Cortex of kidney (tissue), 1 donor: ENCODE measurements at places on chromosomes 3 and 15.

- DNase-seq: no peak
Observed at GRCh38 chr15:73628976-73629797, 4.0 kb downstream of the NPTN start.

DNA sequence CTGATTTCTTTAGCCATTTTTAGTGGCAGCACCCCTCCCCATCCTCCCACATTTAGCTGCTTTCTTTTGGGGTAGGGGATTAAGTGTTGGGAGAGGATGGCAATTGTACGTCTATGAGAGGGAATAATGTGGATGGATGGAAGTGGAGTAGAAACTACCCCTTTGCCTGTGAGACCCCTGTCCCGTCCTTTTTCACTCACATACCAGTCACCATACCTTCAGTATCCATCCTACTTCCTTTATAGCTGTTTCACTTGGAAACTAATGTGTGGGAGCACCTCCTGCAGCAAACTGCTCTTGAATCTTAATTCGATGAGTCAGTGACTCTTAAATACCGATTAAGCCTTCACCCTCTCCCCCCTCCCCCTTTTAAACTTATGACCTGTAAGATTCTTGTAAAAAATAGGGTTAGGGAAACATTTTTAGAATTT lies 730 bp downstream of the SPRED1 start:
- DNase-seq: no peak

- DNase-seq: no peak
Observed at GRCh38 chr3:108333961-108334360, 37.6 kb downstream of the HHLA2 start.

GRCh38 chr3:123861081-123861836 lies 22.9 kb downstream of the MYLK start:
- no peak for DNase-seq

GRCh38 chr3:155196131-155197021 lies 97.1 kb downstream of the STRIT1 start:
- DNase-seq: no peak

- DNase-seq: no peak
Observed at GRCh38 chr3:178841011-178841410, 230.6 kb downstream of the ZMAT3 start.
